Type B pancreatic cell (in vitro differentiated cells): ENCODE measurements at places on chromosomes 4 and X.

GRCh38 chr4:762211-763190, 56.9 kb downstream of the PCGF3 start:
- DNase-seq = no peak

DNA sequence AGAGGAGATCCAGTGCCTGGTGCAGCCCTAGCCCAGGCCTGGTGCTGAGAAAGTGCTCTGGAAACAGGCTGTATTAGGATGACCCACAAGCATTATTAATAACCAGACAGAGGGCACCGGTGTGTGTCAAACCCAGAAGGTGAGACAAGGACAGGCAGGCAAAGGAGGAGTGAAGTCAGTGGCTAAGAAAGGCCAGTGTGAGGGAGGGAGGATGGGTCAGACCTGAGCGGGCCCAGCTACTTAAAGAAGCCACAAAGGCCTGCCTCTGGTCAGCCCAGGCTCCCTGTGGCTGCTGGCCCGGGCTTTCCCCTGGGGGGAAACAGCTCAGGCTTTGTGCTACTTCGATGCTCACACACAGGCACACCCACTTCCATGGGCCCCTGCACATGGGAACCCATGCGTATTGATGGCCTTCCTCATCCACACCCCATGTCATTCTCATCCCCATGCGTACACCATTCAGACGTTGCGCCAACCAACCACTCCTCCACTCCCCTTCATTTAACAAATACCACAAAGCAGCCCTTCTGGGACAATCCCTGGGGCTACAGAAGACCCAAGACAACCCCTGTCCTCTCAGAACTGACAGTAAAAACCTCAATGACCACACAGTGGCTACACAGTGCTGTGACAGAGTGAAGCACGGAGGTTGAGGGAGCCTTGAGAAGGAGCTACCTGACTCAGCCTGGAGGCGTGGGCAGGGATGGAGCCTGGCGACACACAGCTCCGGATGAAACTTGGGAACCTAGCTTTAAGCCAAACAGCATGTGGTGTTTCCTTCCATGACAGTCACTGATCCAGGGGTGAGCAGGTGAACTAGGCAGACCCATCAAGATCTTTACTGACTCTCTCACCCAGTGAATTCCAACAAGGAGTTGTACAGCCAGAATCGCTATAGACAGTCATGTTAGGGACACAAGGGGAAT, 24.9 kb upstream of the MTM1 start:
- no peak for DNase-seq

DNA sequence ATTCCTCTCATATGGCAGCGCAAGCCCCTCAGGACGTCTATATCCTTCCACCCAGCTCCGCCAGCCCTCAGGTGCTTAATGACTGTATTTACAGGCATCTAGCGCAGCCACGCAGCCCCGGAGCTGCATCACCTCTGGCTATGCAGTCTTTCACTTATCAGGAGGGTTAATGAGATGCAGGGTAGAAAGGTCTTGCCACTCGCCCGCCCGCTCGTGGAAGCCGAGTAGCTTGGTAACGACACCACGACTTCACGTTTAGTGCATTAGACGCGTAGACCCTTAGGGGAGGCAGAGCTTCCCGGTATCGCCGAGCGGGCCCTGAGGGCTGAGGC, 1.5 kb upstream of the SLC16A2 start:
- no peak for DNase-seq

DNA sequence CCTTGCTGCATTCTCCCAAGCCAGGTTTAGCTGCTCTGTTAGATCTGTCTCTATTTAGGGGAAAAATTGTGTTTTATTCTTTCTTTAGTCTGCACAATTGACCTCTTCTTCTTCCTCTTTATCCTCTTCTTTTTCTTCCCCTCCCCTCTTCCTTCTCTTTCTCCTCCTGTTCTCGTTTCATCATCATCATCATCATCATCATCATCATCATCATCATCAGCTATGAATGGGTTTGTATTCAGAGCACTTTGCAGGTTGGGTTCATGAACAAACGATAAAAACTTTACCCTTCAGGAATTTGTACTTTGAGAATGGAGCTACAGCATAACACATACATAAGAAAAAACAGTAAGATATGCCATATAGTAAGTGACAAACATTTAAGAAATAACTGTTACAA, 9.1 kb downstream of the GPM6A start:
- no peak for DNase-seq

DNA sequence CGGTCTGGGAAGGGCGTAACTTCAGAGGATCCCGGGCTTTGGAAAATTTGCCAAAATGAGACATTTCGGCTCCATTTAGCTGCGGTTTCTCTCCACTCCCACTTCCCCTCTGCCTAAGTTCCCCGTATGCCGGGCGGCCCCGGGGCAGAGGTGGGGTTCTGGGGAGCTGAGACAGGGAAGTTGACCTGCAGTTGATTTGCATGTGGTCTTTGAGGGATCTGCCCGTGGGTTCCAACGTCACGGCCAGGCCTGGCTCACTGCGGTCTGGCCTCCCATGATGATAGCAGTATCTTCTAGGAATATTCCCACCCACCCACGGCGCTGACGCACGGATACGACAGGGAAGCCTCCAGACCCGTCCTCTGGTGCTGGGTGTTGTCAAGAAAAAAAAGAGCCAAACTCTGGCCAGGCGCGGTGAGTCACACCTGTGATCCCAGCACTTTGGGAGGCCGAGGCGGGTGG, 27.3 kb upstream of the CRLF2 start:
- no peak for DNase-seq

GRCh38 chr4:93018243-93018642, 714.5 kb downstream of the GRID2 start:
- DNase-seq = no peak

- DNase-seq = no peak
Measured at GRCh38 chr4:74755486-74755885, 38.8 kb downstream of the BTC start.

DNA sequence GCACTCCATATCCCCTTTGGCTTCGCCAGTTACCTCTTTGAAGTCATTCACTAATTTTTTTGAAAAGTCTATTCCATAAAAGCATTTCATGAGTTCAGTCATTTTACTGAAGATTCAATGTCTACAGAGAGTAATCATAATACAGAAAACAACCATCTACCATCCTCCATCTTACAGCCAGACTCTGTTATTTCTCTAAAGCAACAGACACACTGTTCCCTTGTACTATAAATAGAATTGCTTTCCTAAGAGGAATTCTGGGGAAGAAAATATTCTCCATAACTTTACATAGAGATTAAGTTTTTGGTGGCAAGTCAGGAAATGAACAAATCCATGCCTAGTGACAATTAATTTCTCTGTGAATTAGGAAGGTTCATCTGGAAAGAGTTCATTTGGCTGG, 37.0 kb downstream of the XK start:
- DNase-seq = no peak

DNA sequence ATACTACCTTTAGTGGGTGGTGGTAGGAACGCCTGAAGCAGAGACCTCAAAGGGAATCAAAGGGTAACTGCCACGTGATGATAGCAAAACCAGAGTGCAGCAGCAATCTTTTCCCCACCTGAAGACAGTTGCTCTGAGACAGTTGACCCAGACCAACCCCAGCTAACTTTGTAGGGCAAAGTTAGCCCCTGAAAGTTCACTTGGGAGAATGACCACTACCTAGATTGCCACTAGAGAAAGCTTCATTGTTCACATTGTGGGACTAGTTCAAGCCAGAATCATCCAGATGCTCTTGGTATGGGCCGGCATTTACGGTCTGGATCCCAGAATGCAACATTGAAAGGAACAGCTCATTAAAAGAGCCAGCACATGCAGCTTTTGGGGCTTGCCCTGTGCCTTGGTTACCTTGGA, 4.1 kb downstream of the SEPTIN6 start:
- DNase-seq = no peak

GRCh38 chrX:20530406-20530921, 263.8 kb upstream of the RPS6KA3 start:
- no peak for DNase-seq

DNA sequence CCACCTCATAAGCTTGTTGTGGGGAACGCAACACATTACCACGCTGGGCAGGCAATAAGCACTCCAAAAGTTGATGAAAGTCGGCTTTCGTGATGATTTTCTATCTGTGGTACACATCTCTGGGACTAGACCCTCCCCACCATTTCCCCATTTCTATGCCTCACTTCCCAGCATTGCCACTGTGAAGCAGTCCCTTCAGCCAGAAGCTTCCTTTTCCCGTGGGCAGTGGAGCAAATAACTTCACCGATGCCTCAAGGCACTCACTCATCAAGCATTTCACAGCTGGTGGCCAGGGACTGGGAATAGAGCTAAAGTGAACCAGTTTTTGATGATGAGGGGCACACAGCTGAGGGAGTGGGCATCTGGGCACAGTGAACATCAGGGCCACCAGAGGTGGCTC, 18.9 kb downstream of the C4orf50 start:
- no peak for DNase-seq

GRCh38 chrX:25034889-25035288, 19.1 kb upstream of the ARX start:
- DNase-seq = no peak

- no peak for DNase-seq
Measured at GRCh38 chr4:145808021-145808650, 128.2 kb downstream of the C4orf51 start.

GRCh38 chrX:130851569-130851968, 51.4 kb downstream of the ENOX2 start:
- DNase-seq = no peak

GRCh38 chr4:39899291-39899690, 78.4 kb downstream of the PDS5A start:
- no peak for DNase-seq

DNA sequence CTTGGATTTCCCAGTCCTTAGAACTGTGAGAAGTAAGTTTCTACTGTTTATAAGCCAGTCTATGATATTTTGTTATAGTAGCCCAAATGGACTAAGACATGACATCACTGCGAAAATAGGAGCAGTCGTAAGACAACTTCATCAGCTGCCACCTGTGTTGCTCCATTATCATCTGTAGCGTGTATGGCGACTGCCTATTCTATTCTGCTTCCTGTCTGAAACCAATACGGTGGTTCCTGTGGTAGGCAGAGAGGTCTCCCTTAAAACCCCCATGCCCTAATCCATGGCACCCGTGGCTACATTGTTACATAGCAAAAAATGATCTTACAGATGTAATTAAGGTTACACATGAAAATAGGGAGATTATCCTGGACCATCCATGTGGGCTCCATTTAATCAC, 105.4 kb upstream of the FAT1 start:
- no peak for DNase-seq

DNA sequence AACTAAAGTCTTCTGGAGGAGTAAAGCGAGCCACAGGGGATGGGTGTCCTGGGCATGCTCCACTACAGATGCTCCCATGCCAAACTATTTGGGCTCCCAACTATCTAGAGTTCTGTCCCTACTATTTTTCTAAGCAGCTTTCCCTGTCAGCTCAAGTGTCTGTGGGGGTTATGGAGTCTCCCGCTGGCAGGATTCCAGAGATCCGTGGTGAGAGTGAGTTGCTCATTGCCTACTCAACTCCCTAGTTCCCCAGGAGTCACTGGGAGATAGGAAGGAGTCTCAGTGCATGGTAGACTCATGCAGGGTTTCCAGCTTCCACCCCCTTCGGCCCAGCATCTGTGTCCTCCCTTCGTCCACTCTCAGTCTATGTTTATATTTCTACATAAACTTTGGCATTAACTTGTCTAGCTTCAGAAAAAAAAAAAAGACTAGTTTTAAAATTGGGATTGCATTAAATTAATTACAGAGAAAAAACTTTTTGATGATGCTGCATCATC, 55.1 kb upstream of the INPP4B start:
- no peak for DNase-seq

GRCh38 chrX:802846-803245, 172.3 kb downstream of the SHOX start:
- no peak for DNase-seq

DNA sequence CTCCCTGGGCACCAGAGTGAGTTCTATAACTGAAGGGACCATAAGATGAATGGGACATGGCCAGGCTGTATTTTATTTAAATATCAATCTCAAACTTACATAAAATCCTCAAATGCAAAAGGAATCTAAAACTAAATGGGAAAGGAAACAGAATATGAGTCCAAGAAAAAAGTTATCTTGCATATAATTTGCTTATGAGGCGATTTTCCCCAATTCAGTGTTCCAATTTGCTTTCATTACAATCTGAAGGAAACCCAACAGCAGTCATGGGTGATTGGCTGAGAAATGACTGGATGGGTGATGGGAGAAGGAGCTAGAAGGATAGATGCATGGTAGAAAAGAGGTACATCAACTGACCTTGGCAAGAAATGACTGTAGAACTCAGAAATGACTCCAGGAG, 511.3 kb upstream of the TENM3 start:
- no peak for DNase-seq

GRCh38 chr4:107404591-107405300, 315.3 kb downstream of the PAPSS1 start:
- DNase-seq = no peak

DNA sequence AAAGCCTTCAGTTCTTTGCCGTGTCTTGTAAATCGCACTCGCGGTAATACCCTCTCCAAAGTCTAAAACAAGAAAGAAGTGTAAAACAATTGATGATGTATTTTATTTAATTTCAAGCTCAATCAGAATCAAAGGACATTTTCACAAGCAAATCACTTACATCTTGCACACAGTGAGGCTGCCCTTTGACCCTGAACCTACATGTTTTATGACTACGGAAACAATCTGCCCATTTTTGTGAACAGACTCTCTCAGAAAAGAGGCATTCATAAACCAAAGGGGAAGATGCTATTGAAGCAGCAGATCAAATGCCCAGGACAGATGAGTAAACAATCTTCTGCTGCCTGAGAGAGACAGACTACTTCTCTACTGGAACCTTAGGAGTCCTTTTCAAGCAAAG, 76.0 kb upstream of the DDX60 start:
- no peak for DNase-seq

DNA sequence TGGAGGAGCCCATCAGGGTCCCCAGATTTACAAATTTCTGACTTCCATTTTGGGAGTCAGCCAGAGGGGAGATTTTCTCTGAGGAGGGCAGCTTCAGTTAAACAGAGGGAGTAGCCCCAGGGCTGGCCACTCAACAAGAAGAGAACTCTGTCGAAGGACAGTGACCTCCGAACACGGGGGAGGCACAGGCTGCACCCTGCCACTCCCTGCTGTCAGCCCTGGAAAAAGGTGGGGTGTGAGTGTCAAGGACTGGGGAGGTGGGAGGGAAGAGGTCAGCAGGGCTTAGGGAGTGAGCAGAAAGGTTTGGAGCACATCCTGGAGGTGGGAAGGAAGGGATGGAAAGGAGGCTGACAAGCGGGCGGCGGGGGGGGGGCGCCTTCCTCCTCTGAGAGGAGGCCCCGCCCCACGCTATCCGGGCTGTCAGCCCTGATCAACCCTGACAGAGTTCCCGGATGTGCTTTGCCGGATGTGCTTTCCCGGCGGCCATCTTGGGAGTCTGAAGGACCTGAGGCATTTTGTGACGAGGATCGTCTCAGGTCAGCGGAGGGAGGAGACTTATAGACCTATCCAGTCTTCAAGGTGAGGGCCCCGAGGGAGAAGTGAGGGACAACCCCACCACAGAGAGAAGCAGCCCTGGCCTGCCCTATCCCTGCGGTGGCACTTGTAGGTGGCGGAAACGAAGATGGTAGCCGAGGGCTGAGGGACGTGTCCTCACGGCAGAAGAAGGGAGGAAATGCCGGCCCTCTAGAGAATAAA, at the start of gene MAGEC1:
Gene MAGEC1, plus strand, starts transcription at position 495 of the 756 bp plus-strand sequence. CDS start 1,179 bp downstream, outside the sequence.
- no peak for DNase-seq

- no peak for DNase-seq
Measured at GRCh38 chr4:159487284-159487747, 384.4 kb downstream of the RAPGEF2 start.
